ENCODE measurements at places on chromosomes 13 and 19.

- DNase-seq: peak; percentile 86
Observed at GRCh38 chr13:24511816-24512196, 772 bp downstream of the PARP4 start.

DNA sequence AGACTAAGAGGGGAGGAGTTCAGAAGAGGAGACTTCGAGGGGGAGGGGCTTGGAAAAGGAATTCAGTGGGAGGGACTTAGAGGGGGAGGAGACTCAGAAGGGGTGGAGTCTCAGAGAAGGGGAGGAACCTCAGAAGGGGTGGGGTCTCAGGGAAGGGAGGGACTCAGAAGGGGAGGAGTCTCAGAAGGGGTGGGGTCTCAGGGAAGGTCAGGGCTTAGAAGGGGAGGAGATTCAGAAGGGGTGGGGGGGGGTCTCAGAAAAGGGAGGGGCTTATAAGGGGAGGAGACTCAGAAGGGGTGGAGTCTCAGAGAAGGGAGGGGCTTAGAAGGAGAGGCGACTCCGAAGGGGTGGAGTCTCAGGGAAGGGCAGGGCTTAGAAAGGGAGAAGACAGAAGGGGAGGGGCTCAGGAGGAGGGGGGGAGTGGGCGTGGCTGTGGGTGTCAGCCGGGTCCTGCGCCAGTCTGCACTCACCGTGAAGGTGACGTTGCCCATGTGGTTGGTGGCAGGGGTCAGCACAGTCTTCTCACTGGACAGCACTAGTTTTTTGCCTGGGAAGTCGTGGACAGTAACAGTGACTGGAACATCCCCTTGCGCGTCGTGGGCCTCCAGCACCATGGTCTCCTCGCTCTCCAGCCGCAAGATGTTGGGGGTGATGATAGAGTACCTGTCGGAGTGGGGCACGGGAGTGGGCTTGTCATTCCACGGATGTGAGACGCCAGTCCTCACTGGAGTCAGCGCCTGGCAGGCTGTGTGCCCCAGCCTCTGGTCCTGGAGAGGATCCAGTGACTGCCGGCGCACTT, 1.5 kb downstream of the C3 start:
- peak; percentile 38 for DNase-seq

GRCh38 chr13:33207615-33207961, 78.0 kb downstream of the STARD13 start:
- no peak for DNase-seq

GRCh38 chr13:27194209-27194608, 22.6 kb upstream of the USP12 start:
- no peak for DNase-seq

- no peak for DNase-seq
Observed at GRCh38 chr19:2249880-2250765, 1.0 kb downstream of the AMH start.

- DNase-seq: peak; percentile 60
Observed at GRCh38 chr13:60755380-60756163, 358.6 kb downstream of the TDRD3 start.

GRCh38 chr13:32932376-32932775, 83.8 kb upstream of the KL start:
- DNase-seq: no peak

DNA sequence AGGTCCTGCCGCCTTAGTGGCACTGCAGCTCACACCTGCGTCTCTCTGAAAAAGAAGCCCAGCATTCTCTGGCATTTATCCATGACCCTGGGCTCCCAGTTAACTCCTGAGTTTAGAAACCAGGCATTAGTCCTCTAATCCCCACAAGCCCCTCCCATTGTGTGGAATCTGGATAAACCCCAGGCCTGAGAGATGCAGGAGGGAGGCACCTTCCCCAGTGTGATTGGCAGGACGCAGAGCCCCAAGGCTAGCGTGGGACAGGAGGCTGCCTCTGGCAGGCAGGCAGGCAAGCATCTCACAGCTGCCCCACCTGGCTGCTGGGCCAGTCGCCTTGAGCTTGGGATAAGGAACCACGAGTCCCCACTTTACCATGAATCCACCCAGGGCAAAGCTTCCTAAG, 11.0 kb upstream of the SERPINE3 start:
- DNase-seq: no peak
